ENCODE measurements at places on chromosomes 5 and 9.

DNA sequence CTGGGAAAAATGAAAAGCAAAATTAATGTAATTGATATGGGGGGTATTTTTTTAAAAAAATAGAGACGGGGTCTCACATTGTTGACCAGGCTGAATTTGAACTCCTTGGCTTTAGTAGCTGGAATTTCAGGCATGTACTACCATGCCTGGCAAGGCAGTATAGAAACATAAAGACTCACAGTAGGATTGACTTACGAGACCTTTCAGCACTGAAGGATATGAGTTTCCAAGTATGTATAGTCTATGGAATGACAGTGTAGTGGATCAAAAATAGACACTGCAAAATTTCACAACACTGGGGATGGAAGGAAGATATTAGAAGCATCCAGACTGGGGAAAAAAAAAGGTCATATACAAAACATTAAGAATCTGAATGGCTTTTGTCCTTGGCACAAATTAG is 6.8 kb downstream of the DCP2 start:
- no peak for DNase-seq

DNA sequence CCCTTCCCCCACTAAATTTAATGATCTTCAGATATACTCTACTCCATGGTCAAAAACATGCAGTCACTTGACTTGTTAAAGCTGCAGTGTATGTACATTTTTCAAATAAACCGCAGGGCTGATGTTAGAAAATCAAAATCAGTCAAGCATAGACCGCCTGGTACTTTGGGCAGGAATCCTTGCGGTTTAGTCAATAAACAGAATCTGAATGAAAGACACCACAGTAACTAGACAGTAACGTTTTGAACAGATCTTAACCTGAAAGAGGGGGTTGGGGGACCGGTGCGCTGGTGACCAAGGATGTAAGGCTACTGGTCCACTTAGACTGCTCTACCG is 188.8 kb downstream of the BNC2 start:
- DNase-seq: no peak

GRCh38 chr9:114507726-114508125 is 2.5 kb upstream of the WHRN start:
- peak; percentile 40 for DNase-seq

- DNase-seq: no peak
These were observed 1.0 kb upstream of the MXD3 start for GRCh38 chr5:177312649-177313181.

DNA sequence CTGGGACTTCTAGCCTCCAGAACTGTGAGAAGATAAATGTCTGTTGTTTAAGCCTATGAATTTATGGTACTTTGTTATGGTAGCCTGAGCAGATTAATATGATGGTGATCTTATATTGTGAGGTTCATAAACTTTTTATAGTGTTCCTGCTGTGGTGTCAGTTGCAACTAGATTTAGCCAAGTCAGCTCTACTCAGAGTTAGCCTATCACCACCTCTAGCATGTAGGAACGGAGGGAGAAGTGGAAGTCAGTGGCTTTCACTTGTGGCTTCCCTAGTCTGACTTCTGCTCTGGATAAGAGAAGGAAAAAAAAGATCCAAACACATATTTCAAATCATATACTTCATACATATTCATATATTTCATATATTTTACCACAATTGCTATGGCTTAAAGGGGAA is 6.6 kb downstream of the POC5 start:
- no peak for DNase-seq

- no peak for DNase-seq
These were observed 78.2 kb downstream of the GCNT1 start for GRCh38 chr9:76537150-76537646.

DNA sequence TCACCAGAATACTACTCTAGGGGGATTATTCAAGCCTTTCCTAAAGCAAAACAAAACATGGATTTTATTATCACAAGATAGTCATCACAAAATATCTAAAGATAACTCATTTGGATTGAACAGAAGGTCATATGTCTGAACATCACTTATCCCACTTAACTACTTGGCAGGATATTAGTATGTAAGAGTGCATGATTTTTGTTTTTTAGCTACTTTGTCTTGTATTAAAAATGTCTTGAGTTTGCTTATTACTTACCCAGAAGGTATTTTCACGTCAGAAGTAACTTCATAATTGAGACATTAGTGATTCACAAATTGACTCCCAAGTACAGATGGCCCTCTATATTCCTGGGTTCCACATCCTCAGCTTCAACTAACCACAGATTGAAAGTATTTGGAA is 113.8 kb downstream of the TLE4 start:
- DNase-seq: no peak

- no peak for DNase-seq
These were observed 65.0 kb downstream of the TTLL11 start for GRCh38 chr9:122028089-122028488.

GRCh38 chr9:105193560-105193959 is 50.9 kb upstream of the SLC44A1 start:
- DNase-seq: no peak

DNA sequence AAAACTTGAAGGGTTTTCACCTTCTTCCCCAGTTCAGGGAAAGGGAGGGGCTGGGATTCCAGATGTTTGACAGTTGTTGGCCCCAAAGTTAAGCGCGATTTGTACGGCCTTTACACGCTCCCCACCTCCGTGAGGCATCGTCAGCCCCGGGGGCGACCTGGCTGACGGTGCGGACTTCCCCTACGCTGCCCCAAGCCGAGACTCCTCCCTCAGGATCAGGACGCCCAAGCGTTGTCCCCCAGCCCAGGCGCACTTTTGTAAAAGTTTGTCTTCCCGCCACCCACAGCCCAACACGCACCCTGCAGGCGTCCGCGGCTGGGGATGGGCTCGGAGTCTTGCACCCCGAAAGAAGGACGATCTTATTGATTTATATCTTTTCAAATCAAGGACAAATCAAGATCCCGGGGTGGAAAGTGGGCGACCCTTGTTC is 713 bp downstream of the MOB3B start:
- DNase-seq: peak; percentile 14

DNA sequence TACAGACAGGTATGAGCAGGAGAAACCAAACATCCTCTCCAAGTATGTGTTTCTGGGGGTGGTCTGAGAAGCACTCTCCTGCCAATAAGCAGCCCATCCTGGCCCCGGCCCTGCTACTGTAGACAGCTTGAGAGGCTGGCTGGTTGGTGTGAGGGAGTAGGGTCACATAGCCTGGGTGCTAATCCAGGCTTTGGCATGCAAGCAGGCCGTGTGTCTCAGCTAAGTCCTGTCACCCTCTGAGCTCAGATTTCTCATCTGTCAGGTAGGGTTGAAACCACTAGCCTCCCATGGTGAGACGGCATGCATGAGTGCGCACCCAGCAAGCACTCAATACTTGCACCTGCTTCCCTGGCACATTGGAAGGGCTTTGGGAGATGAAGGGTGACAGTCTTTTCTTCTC is 49.8 kb upstream of the PHYKPL start:
- DNase-seq: no peak

DNA sequence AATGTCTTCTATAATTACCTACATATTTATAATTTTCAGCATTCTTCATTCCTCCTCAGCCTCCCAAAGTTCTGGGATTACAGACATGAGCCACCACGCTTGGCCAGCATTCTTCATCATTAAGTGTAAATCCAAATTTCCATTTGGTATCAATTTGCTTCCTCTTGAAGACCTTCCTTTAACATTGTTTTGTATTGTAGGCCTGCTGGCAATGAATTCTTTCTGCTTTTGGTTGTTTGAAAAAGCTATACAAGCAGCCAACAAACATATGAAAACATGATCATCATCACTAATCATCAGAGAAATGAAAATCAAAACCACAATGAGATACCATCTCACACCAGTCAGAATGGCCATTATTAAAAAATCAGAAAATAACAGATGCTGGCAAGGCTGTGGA is 56.4 kb downstream of the GCNT4 start:
- DNase-seq: no peak

GRCh38 chr5:59538750-59539121 is 354.8 kb downstream of the PDE4D start:
- no peak for DNase-seq

GRCh38 chr9:129885018-129885669 is 49.9 kb downstream of the USP20 start:
- DNase-seq: peak; percentile 29

- DNase-seq: no peak
These were observed 135.1 kb upstream of the IRX2 start for GRCh38 chr5:2886531-2886930.

- no peak for DNase-seq
These were observed 137.3 kb upstream of the PITX1 start for GRCh38 chr5:135171336-135171735.

DNA sequence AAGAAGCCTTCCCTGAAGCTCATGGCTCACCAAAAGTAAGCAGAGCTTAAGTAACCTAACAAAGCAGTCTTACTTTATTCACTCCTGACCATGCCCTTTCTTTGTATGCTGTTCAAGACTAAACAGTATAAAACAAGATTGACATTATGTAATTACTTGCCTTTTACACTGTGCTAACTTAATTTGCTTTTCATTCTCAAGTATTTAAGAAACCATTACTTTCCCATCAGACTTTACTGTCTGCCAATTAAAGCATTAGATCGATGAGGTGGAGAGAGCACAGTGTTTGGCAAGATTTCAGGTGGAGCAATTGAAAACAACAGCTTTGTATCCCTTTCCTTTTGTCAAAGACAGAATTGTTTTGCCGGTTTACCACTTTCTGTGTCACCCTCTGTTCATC is 98.2 kb downstream of the RORB start:
- no peak for DNase-seq

DNA sequence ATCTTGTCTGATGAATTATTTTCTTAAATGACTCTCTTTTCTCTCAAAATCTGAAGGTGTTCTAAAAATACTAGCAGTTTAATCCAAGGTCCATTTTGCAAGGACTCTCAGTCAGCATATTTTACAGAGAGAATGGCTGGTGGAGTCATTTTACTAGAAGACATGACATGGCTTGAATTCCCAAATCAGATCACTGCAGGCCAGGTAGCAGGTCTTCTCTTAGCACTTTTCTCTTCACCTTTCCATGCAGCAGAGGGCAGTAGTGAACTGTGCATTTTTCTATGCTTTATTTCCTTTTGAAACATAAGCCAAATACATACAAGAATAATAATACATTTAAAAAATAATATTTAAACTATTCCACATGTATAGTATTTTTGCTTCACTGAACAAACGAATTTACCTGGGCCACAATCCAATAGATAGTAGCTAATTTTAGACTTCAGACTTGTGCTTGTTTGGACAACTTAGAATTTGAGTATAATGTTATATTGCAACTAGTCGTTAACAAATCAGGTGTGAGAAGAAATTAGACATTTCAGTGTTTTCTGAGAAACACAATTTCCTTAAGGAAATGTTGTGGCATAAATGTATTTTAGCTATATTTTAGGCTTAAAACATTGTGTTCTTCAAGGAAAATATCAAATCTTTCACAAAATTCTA is 289.4 kb upstream of the DAB2 start:
- peak; percentile 26 for DNase-seq

GRCh38 chr5:78527054-78527859 is 121.3 kb downstream of the LHFPL2 start:
- DNase-seq: no peak

DNA sequence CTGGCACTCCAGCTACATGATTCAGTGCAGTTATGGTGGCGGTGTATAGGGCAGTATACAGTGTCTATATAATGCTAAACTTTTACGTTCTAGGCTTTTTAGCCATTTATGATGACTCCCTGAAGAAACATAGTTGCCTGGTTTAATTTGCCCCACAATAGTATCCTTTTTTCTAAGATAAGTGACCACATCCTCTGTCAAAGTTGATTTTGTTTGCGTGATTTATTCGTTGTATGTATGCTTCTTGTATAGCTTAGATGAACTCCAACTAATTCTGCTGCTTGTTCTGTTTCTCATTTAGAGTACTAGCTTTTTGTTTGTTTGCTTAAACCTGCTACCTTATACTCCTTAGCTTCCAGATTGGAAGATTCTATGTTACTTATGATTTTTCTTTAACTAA is 83.6 kb downstream of the ERMP1 start:
- DNase-seq: no peak

- peak; percentile 61 for DNase-seq
These were observed 13.2 kb downstream of the ITK start for GRCh38 chr5:157193699-157194424.

- DNase-seq: no peak
These were observed 6.3 kb upstream of the NR5A1 start for GRCh38 chr9:124513376-124513994.

DNA sequence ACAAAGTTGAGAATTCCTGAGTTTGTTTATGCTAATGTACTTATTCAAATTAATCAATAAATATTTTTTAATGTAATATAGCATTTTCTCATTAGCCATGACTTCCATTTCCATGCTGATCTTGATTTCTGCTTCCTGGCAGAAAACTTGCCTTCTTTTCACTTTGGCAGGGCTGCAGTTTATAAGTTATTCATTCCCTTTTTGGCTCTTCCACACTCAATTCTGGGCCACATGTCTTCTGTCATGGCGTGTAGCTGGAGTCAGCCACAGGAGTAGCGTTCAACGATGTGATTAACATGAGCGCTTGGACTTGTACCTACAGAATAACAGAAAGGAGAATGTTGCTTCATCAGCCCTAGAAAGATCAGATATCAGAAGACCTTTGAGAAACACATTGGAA is 172.9 kb downstream of the CFAP90 start:
- no peak for DNase-seq

DNA sequence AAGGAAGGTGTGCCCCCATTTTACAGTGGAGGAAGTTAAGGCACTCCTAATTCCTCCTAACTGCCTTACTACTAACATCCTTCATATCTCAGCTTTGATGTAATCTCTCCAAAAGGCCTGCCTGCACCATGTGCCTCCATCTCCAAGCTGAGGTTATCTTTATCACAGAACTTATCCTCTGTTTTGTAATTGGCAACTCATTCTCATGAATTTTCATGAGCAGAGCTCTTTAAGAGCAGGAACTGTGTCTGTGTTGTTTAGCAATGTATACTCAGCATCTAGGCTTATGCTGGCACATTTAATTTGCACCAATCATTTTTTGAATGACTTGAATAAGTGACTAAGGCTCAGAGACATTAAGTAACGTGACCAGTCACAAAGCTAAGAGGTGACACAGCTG is 147.9 kb upstream of the VLDLR start:
- no peak for DNase-seq

- DNase-seq: no peak
These were observed 144.9 kb downstream of the PRKACG start for GRCh38 chr9:68869022-68869421.

- DNase-seq: no peak
These were observed 18.7 kb upstream of the ICE1 start for GRCh38 chr5:5403741-5404140.

- DNase-seq: no peak
These were observed 42.1 kb upstream of the RAPGEF6 start for GRCh38 chr5:131677115-131677514.

- peak; percentile 23 for DNase-seq
These were observed 122.7 kb downstream of the ST8SIA4 start for GRCh38 chr5:100780376-100780870.
